Brain (organoid and tissue), 16 donors: ENCODE measurements at places on chromosomes 1 and 21. TPM values are rescaled to one million over a fixed set of nuclear protein-coding genes. Genes with fewer than 3 reads are reported as not detected.

TMEM79 gene
- polyA plus RNA-seq: 8.4 TPM

HES4 gene
- 4.9 TPM for polyA plus RNA-seq

EVA1B gene
- polyA plus RNA-seq: 5.2 TPM

SPTA1 gene
- not detected for polyA plus RNA-seq

PLEKHN1 gene
- polyA plus RNA-seq: not detected

TCHHL1 gene
- not detected for polyA plus RNA-seq

CRYBG2 gene
- polyA plus RNA-seq: 3.6 TPM

LHX8 gene
- polyA plus RNA-seq: not detected

CPLANE2 gene
- polyA plus RNA-seq: 17.4 TPM

RGSL1 gene
- not detected for polyA plus RNA-seq

OR2M3 gene
- not detected for polyA plus RNA-seq

C1orf53 gene
- 2.3 TPM for polyA plus RNA-seq

LIPI gene
- not detected for polyA plus RNA-seq

TEDDM1 gene
- polyA plus RNA-seq: not detected

KCNJ9 gene
- 19.0 TPM for polyA plus RNA-seq

FMOD gene
- polyA plus RNA-seq: 7.9 TPM

SMIM34 gene
- not detected for polyA plus RNA-seq

PMF1 gene
- polyA plus RNA-seq: 108 TPM

BTBD19 gene
- 0.42 TPM for polyA plus RNA-seq

ZNF669 gene
- polyA plus RNA-seq: 10.7 TPM

APCS gene
- not detected for polyA plus RNA-seq

NBPF4 gene
- polyA plus RNA-seq: not detected

RGS16 gene
- polyA plus RNA-seq: 58.8 TPM

DMRTB1 gene
- polyA plus RNA-seq: not detected

RPS6KC1 gene
- 9.2 TPM for polyA plus RNA-seq

HEYL gene
- 10.7 TPM for polyA plus RNA-seq

UBE2U gene
- polyA plus RNA-seq: not detected

GLIS1 gene
- 0.44 TPM for polyA plus RNA-seq

GPR3 gene
- polyA plus RNA-seq: 2.7 TPM

GJC2 gene
- 22.7 TPM for polyA plus RNA-seq

GSTM5 gene
- polyA plus RNA-seq: 9.6 TPM

TNFRSF25 gene
- polyA plus RNA-seq: 6.4 TPM

C1orf167 gene
- not detected for polyA plus RNA-seq

PRUNE1 gene
- polyA plus RNA-seq: 46.6 TPM

TGFBR3 gene
- polyA plus RNA-seq: 4.0 TPM

NOTCH2NLA gene
- 2.5 TPM for polyA plus RNA-seq

S100A9 gene
- polyA plus RNA-seq: 20.7 TPM

CFHR1 gene
- polyA plus RNA-seq: not detected

MYOM3 gene
- not detected for polyA plus RNA-seq

TRIM67 gene
- 1.9 TPM for polyA plus RNA-seq

OPTC gene
- polyA plus RNA-seq: not detected

ARHGAP29 gene
- 1.3 TPM for polyA plus RNA-seq

IFI44L gene
- 3.0 TPM for polyA plus RNA-seq

CFAP141 gene
- polyA plus RNA-seq: not detected

NEK2 gene
- polyA plus RNA-seq: 24.4 TPM
